ENCODE measurements at places on chromosomes 4 and X.
A peak's percentile ranks its signal among the peaks of the same experiment; 100 is the strongest.

DNA sequence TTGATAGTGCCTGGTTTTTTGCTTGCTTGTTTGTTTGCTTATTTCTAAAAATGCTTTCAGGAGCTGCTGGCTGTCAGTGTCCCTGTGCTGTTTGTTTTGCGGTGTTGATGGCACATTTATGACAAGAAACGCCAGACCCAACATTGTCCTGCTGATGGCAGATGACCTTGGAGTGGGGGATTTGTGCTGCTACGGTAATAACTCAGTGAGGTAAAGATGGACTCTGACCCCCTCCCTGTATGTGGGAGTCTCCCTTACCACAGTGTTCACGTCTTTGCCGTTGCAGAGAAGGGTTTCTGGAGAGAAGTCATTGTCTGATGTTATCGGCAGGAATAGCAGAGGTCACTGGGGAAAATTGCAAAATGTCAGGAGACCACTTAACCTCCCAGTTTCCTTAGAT is at the start of gene ARSH:
Gene ARSH, plus strand, starts transcription at position 52 of the 400 bp plus-strand sequence. Its CDS starts 67 bp downstream, at position 119.
- DNase-seq: no peak

- DNase-seq: no peak
These were observed 1.2 kb downstream of the SLC39A8 start for GRCh38 chr4:102343964-102344519.

DNA sequence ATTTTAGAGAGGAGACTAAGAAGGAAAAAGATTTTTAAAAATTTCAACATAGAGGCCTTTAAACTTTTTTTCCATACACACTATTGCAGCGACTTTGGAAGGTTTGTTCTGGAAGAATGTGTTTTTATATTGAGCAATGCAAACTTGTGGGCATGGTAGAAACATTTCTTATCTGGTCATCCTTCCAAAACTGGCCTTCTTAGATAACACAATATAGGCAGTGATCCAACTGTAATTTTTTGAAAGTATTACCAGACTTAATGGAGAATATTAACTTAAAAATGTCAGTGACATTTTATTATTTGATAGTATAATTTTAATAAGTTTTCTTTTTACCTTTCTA is 25.6 kb downstream of the FHDC1 start:
- no peak for DNase-seq

- DNase-seq: no peak
These were observed 13.6 kb downstream of the PROM1 start for GRCh38 chr4:16070203-16070602.

- no peak for DNase-seq
These were observed 21.5 kb downstream of the FRMPD3 start for GRCh38 chrX:107470971-107471370.

DNA sequence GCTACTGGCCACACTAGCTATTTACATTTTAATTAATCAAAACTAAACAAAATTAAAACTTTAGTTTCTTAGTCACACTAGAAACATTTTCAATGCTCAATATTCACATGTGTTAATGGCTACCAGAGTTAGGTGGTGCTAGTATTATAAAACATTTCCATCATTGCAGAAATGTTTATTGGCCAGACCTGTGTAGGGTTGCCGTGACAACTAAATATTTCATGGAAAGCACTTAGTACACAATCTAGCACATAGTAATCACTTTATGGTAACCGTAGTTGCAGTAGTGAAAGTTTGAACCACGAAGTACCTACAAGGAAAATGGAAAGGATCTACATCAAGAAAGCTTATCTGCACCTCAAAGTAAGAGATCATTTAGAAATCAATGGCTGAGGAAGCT is 95.9 kb downstream of the HS6ST2 start:
- DNase-seq: no peak

GRCh38 chrX:103464072-103464773 is 55.1 kb downstream of the RAB40A start:
- peak; percentile 45 for DNase-seq

GRCh38 chr4:98516042-98516440 is 142.4 kb downstream of the TSPAN5 start:
- DNase-seq: peak; percentile 91

DNA sequence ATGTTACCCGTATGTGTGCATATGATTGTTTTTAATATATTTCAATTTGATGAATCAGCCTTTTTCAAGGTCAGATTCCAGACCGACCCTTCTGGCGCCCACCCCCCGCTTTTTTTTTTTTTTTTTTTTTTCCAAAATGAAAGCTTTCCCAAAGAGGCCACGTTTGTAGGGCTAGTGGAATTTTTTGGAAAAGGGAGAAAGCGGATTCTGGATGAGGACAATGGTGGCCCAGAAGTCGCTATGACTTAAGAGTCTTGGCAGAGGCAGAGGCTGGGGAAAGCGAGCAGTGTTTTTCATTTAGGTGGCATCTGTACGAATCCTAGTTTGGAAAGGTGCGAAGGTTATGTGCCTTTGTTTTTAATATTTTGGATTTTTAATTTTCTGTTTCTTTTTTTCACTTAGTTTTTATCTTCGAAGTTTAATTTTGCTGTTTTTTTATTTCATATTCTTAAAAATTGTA is 14.6 kb downstream of the NDUFB11 start:
- DNase-seq: no peak

DNA sequence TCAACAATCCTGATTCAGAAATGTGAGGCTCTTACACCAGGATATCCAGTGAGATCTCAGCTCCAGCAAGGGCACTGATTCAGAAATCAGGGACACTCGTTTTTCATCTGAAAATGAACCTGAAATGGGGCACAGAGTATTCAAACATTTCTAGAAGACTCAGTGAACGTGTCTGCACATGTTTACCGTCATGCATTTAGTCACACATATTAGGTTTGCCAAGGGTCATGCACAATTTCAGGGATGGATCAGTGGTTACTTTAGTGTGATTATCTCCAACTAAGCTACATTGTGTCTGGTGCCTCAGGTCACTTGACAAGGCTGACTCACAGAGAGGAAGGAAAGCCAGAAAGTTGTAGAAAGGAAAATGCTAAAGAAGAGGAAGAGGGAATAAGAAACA is 33.6 kb upstream of the SPANXN2 start:
- no peak for DNase-seq

DNA sequence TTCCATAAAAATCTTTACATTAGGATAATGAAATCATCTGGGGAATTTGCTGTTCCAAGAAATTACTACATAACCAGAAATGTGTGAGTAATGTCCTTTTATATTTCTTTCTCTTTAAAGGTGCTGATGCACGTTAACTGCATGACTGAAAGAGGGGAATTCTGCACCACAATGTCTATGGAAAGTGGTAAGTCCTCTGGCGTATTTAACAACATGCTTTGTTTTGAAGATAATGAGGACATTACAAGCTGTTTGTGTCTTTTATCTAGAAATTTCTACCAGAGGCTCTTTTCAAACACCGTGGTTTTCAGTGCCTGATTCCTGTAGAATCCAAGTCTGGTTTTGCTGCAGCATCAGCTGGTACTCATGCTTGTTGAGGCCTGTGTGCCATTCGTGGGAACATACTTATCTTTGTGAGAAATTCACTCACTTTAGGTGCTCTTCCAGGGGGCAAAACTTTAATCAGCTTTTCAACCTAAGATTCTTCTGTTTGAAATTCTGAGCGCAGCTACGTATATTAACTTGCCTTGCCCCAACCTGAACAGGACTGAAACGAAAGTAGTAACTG is 257.2 kb downstream of the PDHA2 start:
- DNase-seq: no peak

DNA sequence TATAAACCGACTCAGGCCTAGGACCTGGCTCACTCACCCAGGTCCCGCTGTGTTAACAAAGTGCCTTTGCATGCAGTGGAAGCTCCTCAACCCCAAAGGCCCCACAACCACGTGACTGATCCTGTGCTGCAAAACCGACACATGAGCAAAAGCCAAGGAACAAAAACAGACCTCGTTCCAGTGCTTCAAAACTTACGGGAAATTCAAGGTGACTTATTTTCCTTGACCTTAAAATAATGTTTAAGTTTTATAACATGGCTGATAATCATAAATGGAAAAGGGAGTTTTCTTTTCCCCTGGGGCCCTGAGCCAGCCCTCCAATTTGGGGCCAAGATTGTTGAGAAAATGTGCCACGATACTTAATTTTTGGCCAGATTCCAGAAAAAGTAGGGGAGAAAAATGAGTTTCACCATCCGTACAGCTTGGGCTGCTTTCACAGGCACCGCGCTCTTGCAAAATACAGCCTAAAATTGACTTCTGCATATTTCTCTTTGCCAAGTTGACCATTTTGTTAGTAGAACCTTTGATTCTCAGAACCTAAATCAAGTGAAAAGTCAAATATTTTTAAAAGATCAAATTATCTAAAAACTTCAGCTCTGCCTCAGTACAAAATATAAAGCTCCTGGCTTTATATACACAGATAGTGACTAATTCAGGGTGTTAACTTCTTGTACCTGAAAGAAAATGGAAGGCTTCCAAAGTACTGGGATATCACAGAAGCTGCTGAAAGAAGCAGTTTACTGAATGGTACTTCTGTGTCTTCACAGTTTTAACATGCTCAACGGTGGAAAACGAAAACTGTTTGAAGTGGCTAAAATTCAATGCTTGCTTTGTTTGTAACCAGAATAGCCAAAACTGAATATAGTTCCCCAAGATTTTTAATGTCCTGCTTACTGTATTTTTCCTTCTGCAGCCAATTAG is 93.8 kb downstream of the APBB2 start:
- no peak for DNase-seq

GRCh38 chr4:3010577-3010976 is 47.2 kb downstream of the GRK4 start:
- no peak for DNase-seq

DNA sequence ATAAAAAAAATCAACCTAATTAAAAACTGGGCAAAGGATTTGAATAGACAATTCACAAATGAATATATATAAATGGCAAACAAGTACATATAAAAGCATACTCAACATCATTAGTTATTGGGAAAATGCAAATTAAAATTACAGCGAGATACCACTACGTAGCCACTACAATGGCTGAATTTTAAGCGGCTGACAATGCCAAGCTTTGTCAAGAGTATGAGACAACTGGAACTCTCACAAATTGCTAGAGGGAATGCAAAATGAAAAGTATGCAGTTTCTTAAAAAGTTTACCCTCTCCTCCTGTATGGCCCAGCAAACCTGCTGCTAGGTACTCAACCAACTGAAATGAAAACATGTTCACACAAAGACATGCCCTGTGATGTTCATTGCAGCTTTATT is 34.8 kb downstream of the ZFP42 start:
- no peak for DNase-seq

Data from fibroblast of skin of back (primary cell).